Kidney tubule cell (primary cell): ENCODE measurements at places on chromosomes 5 and 9.
A peak's percentile ranks its signal among the peaks of the same experiment; 100 is the strongest.

- peak; percentile 13 for DNase-seq
Observed at GRCh38 chr5:179986328-179986727, 78.6 kb upstream of the TBC1D9B start.

DNA sequence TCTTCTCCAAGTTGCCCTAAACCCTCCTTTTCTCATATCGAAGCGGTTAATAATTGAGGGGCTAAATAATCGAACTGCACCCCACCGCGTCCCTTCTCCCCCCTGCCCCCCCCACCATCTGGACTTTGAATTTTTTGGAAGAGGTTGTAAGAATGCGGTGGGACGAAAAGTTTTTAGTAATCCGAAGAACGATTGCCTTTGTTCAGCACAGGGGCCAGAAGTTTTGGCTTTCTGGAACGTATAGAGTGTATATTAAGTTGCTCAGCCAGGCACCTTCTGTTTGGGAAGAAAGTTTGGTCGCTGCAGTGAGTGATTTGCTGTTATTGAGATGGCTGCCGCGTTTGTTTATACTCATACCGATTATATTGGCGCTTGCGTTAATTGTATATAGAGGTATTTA lies 518 bp downstream of the ERBIN start:
- DNase-seq = peak; percentile 20

DNA sequence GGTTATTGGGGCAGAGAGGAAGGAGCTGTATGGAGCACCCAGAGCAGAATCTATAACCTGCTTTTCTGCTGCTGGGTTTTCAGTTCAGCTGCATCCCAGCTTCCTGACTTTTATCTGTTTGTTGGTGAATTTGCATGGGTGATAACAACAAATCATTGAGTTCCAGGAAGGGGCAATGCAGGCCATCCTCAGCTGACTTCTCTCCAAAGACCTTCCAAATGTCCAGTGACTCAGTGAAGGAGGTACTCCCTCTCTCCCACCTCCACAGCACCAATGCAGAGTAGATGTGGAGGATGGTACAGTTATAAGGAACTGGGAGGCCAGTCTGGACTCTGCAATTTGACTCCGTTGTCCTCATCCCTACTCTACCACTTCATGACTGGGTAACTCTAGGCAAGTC lies 1.6 kb upstream of the TXN start:
- DNase-seq = peak; percentile 20

GRCh38 chr5:74586856-74587255 lies 53.7 kb downstream of the ENC1 start:
- no peak for DNase-seq

DNA sequence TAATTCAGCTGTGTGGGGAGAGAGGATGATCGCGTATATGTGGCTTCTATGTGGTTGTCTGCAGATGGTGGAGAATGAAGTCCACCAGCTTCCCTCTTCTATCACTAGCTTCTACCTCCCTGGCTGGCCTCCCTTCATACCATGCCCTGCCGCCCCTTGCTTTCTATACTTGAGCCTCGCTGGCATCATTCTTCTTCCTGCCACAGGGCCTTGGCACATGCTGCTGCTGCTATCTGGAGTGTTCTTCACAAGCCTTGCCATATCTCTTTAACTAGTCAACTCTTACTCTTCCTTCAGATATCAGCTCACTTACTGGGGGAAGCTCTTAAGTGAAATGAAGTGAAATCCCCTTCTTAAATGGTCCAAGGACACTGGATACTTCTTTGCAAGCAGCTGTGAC lies 100.4 kb downstream of the FGF1 start:
- DNase-seq = no peak

DNA sequence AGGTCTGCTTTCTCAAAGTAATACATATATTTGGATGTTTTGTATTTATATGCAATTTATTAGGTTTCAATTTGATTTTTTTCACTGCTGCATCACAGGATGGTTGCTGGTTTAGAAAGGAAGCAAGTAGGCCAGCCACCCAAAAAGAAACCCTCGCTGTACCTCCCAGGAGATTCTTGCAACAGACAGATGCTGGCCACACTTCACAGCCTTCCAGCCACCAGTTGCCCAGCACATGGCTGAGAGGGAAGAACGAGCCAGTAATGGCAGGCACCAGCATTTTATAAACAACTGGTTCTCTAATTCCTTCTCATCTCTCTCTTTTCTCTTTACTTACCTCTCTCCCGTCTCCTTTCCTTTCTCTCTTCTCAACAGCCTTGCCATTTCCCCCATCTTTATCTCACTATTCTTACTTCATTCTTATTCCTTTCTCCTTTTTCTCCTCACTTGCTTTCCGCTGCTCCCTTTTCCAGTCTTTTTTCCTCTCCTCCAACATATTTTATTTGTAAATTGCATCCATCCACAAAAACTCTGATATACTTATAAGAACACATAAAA lies 38.9 kb downstream of the EFNA5 start:
- no peak for DNase-seq

GRCh38 chr9:98368366-98369065 lies 113.1 kb upstream of the TBC1D2 start:
- no peak for DNase-seq

GRCh38 chr5:159783726-159784247 lies 132.5 kb upstream of the ADRA1B start:
- no peak for DNase-seq

GRCh38 chr9:115690786-115691496 lies 462.6 kb upstream of the PAPPA start:
- peak; percentile 94 for DNase-seq

GRCh38 chr9:86978413-86978812 lies 31.1 kb upstream of the GAS1 start:
- DNase-seq = no peak

GRCh38 chr5:74186356-74187315 lies 453.9 kb downstream of the ENC1 start:
- DNase-seq = no peak

DNA sequence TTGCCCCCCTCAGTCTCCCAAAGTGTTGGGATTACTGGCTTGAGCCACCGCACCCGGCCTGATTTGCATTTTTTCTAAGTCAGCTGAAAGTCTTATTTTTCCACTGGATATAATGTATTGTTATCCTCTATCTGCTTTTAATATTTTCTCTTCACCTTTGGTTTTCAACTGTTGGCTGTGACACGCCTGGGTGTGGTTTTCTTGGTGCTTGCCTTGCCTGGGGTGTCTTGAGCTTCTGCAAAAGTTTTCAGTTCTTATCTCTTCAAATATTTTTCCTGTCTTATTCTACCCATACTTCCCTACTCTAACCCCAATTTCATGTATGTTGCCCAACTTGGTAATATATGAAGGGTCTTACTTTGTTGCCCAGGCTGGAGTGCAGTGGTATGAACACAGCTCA lies 4.3 kb upstream of the MXD3 start:
- no peak for DNase-seq

GRCh38 chr5:15551113-15551504 lies 51.1 kb downstream of the FBXL7 start:
- DNase-seq = no peak

- peak; percentile 44 for DNase-seq
Observed at GRCh38 chr5:91383956-91384300, 811 bp upstream of the ARRDC3 start.

DNA sequence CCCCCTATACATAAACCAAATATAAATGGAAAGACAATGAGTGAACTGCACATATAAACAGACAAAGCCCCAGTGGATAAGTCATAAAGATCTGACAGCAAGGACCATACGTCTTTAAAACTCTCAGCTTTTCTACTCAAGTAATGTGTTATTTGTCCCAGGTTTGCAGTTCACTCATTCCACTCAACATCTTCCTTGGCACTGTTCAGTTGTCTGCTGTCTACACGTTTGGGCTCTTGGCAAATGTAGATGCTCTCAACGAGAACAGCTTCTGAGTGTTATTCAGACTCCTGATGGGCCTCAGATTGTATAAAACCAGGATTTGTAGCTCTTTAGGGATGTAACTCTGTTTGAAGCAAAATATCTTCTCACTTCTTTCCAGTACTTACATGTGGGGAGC lies 198.2 kb upstream of the SEMA6A start:
- DNase-seq = no peak

GRCh38 chr9:115327436-115328122 lies 209.6 kb upstream of the TNC start:
- DNase-seq = no peak

GRCh38 chr5:177412603-177413233 lies 3.4 kb upstream of the F12 start:
- DNase-seq = no peak

- DNase-seq = peak; percentile 37
Observed at GRCh38 chr5:131649161-131649560, 14.1 kb upstream of the RAPGEF6 start.
